ENCODE measurements at places on chromosomes 3 and 15.
A peak's percentile ranks its signal among the peaks of the same experiment; 100 is the strongest.

- DNase-seq: no peak
Observed at GRCh38 chr3:141382571-141382970, 14.3 kb downstream of the ZBTB38 start.

DNA sequence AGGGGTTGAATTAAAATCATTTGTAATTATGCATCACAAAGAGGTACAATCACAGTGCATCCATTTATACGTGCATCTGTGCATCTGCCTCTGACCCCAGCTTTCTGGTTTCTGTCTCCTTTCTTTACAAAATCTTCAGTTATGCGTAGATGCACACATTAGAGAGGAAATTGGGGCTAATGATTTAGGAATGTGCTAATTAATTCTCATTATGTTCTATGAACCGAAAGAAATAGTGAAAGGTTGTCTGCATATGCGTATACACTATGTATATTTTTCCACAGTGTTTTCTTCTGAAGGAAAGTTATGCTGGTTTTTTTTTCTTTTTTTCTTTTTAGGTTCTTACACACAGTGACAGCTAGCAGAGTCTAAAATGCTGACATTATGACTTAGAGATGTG is 71.6 kb downstream of the SAMMSON start:
- no peak for DNase-seq

- no peak for DNase-seq
Observed at GRCh38 chr3:126156468-126156867, 23.9 kb downstream of the ALDH1L1 start.

DNA sequence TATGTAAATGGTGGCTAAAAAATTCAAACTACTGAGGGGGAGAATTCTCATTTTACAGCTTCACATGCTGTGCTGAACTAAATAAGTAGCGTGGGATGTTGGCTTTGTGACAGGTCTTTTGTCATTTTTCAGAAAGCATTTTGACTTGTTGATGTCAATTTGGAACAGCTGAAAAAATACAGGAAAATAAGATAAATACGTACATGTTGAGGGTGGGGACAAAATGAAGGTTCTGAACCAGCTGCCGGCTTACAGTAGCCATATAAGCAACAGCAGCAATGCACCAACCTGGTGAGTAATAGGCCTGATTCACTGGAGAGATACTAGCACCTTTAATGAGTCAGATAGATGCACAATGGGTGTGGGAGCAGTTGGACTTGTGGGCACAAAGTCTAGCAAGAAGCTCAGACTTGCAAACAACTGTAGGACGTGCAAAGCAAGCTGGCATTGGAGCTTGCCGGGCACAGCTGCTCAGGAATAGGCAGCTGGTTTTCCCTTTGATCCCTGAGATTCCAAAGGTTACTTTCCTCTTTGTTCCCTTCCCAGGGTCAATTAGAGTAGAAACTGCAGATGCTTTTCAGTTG is 12.9 kb downstream of the B3GNT5 start:
- DNase-seq: no peak

- DNase-seq: no peak
Observed at GRCh38 chr3:89572261-89572660, 464.8 kb downstream of the EPHA3 start.

GRCh38 chr3:82475306-82475705 is 713.9 kb upstream of the GBE1 start:
- DNase-seq: no peak

- DNase-seq: no peak
Observed at GRCh38 chr3:142029052-142029642, 120.2 kb downstream of the TFDP2 start.

DNA sequence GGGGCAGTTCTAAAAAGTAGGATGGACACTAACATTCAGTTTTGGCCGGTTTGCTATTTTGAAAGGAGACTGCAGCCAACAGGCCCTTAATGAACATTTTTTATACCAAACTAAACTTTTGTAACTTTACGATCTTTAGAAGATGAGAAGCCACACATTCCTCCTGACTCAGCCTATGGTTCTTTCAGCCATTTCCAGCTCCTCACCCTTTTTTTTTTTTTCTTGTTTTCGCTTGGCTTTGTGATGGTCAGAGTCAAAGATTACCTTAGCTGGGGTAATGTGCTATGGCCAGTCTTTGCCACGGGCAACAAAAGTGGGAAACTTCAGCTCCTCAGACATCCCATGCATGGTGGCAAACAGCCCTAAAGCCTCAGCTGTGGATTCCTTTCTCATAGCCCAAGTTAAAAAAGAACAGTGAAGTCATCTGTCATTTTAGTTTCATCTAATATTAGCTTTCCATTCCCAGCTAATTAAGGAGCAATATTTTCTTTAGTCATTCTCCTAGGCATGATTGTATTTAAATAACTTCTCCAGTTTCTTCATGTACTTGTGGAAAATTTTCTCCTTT is 368.7 kb downstream of the MFSD1 start:
- no peak for DNase-seq

- DNase-seq: no peak
Observed at GRCh38 chr3:116958291-116958690, 248.7 kb downstream of the TUSC7 start.

DNA sequence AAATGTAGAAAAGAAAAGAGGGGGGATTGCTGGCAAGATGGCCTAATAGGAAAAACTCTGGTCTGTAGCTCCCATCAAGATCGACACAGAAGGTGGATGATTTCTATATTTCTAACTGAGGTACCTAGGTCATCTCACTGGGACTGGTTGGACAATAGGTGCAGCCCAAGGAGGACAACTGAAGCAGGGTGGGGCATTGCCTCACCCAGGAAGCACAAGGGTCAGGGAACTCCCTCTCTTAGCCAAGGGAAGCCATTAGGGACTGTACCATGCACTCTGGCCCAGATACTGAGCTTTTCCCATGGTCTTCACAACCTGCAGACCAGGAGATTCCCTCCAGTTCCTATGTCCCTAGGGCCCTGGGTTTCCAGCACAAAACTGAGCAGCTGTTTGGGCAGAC is 22.6 kb upstream of the IGSF10 start:
- no peak for DNase-seq

DNA sequence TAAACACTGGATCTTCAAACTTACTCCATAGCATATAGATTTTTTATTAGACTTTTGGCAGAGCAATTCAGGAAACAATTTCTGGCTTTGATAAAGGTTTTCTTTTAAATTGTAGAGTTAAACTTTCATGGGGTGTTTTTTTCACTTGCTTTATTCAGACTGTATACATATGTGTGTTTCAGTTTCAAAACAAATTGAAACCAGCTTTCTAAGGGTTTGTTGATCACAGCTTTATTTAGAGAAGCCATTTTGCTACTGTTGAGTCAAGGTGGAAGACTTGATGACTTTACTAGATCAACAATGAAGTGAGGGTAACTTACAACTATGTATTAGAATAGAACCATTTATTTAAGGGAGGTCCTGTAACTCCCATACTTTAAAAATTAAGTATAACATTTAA is 6.2 kb downstream of the UBE2E1 start:
- DNase-seq: peak; percentile 29

DNA sequence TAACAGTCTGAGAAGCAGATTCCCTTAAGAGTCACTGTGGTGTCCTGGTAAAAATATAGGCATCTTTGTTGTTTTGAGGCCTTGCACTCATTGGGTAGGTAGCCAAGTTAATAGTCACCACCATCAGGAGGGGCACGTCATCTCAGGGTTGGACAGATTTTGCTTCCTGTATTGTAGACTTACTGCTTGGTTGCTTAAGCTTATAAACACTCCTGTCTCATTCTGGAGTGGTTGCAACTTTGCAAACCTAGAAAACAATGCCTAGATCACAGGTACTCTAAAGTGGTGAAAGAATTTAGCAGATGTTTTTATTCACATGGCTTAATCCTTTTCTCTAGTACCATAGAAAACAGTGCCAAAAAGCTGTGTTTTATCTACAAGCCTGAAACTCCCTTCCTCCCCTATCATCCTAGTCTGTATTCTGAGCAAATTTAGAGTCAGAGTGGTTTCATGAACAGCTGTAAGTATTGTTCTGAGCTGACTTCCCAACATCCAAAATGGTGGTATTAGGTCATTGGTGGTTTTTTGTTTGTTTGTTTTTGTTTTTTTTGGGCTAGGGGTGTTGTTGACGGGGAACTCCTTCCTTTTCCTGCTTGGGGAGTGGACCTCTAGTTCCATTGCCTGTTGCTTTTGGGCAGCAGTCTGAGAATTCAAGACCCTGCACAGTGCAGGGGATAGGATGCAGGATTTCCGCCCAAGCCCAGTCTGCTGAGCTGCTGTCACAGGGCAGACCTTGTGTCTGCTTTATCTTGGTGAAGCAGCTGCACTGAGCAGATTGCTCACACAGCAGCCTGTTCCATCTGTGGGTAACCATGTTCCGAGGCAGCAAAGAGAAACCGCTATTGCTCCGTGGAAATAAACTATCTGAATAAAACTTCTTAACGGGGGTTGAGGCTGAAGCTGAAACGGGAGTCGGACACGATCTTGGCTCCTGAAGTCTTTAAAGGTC is 202.0 kb downstream of the AKAP13 start:
- DNase-seq: peak; percentile 78

DNA sequence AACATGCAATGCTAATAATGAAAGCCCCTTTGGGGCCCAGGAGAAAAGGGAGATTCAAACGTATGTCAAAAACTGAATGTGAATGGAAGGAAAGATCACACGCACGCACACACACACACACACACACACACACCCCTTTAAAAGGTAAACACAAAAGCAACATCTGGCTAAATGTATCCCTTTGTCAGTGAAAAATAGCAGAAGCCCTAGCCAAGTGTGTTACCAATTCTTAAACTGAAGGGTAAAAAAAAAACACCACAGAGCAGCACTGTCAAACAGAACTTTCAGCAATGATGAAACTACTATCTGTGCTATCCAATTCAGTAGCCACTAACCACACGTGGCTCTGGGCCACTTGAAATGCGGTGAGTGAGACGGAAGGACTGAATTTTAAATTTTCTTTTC is 4.9 kb downstream of the RFTN1 start:
- DNase-seq: no peak

DNA sequence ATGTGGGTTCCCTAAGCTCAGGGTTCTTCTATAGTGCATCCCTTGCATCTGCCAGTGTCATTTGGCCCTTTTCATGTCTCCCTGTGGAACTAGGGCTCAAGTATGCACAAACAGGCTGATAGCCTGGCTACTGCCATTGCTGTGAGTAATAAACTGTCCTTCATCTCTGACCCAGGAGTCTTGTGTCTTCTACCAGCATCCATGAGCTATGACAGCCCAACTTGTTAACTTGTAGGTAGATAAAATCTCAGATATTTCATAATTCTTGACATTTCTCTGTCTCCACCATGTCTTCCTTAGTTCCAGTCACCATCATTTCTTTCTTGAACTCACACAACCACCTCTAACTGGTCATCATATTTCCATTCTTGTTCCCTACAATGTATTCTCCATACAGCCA is 19.5 kb upstream of the BCL2L10 start:
- DNase-seq: no peak

DNA sequence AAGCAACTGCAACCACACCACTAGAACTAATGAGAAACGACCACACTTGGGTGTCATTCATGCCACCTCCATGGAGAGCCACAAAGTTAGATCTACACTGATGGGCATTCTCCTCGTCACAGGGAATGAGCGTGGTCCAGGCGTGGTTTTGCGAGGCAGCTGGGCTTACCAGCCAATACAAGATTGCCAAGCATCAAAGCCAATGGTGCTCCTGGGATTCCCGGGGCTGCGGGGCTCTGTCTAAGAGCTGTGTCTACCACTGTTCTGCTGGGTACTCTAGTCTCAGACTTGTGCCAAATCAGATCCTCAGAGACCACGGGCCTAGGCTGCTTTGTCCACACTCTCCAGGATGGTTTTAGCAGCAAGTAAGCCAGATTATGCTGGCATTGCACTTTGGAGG is 43.8 kb downstream of the RAB6B start:
- no peak for DNase-seq

DNA sequence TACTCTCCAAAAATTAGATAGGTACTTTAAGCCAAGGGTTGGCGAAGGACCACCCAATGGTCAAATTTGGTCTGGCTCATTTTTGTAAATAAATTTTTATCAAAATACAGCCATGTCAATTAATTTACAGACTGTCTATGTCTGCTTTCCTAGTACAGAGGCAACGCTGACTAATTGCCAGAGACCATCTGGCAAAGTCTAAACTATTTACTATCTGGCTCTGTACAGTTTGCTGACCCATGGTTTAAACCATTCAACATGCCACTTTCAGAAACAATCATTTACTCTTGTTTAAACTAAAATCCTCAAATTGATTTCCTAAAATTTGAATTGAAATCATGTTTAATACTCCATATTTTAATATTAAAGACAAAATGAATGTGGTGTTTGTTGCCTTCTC is 25.9 kb downstream of the CBLB start:
- no peak for DNase-seq

- no peak for DNase-seq
Observed at GRCh38 chr15:101053261-101053660, 134.1 kb downstream of the LRRK1 start.

- DNase-seq: peak; percentile 86
Observed at GRCh38 chr3:14988988-14989394, 41.6 kb downstream of the NR2C2 start.

- peak; percentile 31 for DNase-seq
Observed at GRCh38 chr3:42572278-42572677, 9.5 kb downstream of the SEC22C start.

GRCh38 chr15:38149315-38149714 is 103.3 kb upstream of the SPRED1 start:
- DNase-seq: no peak

GRCh38 chr3:32551496-32551895 is 19.2 kb downstream of the DYNC1LI1 start:
- DNase-seq: no peak

DNA sequence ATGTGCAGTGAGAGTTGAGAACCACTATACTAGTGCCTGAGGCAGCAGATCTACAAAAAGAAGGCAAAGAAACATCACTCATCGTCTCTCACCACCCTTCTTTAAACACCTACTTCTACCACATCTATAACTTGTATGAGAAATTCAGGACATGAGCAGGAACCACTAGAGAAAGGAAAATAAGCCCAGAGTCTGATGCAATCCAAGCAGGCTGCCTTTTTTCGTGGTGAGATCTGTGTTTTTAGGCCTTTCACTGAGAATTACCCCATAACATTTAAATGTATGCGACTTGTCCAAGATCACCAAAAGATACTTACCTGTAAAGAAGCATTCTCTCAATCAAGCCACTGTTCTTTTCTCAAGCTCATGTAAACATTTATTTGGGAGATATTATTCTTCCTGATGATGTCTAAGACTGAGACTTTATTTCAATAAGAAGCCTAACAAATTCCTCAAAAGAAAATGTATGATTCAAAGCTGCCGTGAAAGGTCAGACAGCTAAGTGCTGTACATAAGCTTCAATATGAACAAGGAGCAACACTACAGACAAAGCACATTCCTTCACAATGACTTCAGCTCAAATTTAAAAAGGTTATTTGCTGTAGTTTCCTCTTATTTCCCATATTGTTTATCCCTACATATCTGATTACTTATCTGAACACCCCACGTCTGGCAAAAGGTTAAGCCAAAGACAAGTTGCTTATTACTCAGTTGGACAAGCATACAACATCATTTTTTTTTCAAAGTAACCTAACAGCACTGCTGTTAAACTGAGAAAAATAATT is 16.5 kb downstream of the SPICE1 start:
- DNase-seq: no peak

- DNase-seq: no peak
Observed at GRCh38 chr3:51052562-51052961, 332.5 kb upstream of the MANF start.

GRCh38 chr3:186787642-186788481 is 4.5 kb downstream of the EIF4A2 start:
- no peak for DNase-seq

- DNase-seq: no peak
Observed at GRCh38 chr15:85489773-85490493, 109.5 kb downstream of the AKAP13 start.

- no peak for DNase-seq
Observed at GRCh38 chr3:82641701-82642100, 880.3 kb upstream of the GBE1 start.
